Kidney epithelial cell (primary cell): ENCODE measurements at places on chromosomes 7 and 10. TPM values are rescaled to one million over a fixed set of nuclear protein-coding genes. Genes with fewer than 3 reads are reported as not detected.

GRCh38 chr10:32979041-32979440 lies 21.0 kb upstream of the ITGB1 start:
- DNase-seq = no peak

DNA sequence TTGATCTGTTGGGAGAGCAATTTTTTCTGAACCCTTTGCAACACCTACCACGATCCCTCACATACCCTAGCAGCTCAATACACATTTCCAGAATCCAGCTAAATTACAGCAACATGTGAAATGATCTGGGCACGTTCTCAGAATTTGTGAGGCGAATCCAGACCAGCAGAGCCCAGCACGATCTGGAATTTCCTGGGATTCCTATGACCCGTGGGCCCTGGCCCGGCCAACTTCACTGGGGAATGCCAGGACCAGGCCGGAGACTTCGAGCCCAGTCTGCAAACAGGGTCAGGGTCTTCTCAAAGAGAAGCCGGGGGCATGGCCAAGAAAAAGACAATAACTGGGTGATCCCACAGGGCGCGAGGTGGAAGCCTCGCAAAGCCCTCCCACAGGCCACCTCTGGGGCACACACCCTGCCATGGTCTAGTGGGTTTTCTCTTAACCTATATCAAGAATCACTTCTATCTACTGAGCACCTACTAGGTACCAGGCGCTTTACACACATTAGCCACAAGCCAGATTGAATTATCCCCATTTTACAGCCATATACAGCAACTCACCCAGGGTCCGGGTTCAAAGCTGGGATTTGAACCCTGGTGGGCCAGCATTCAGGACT lies 33.8 kb downstream of the FAM53B start:
- no peak for DNase-seq

- DNase-seq = no peak
These were observed 148.4 kb downstream of the KLF6 start for GRCh38 chr10:3636356-3637181.

GRCh38 chr7:146150153-146150552 lies 33.6 kb downstream of the CNTNAP2 start:
- DNase-seq = no peak

DNA sequence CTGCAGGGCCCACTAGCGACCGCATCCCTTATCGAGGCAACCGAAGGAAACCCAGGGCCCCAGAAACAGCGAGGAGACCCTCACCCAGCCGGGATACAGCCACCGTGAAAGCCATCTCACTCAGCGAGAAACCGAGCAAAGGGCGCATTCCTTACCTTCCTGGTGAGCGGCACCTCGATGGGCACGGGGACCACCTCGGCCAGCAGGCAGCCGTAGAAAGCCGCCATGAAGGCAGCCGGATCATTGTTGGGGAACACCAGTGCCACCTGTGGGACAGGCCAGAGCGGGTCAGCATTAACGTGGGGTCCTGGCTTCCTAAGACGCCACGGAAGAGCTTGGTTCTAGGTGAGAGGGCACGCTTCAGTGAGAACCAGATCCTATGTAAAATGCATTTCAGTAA lies 263.7 kb downstream of the ZMYND11 start:
- DNase-seq = no peak

The OR9A2 gene
- not detected in 2 replicates for total RNA-seq

The CYP2C19 gene
- total RNA-seq = not detected in 2 replicates

The KIAA1549 gene
- total RNA-seq = 5.8 and 7.6 TPM in 2 replicates

The ASIC3 gene
- 0.04 and 0.41 TPM in 2 replicates for total RNA-seq
